H1 (cell line): ENCODE measurements at places on chromosomes 6 and 20. TPM values are rescaled to one million over a fixed set of nuclear protein-coding genes. Genes with fewer than 3 reads are reported as not detected.

POM121L2 gene
- 0.09 and 0.17 TPM in 2 replicates for total RNA-seq

ELOVL2 gene
- 0.69 and 0.89 TPM in 2 replicates for total RNA-seq

PTGIS gene
- 35.5 and 40.2 TPM in 2 replicates for total RNA-seq

FOXP4 gene
- total RNA-seq: 13.3 and 14.7 TPM in 2 replicates

TBXT gene
- total RNA-seq: 0.24 and 0.25 TPM in 2 replicates

GJA10 gene
- not detected in 2 replicates for total RNA-seq

C2 gene
- total RNA-seq: 0.26 and 0.61 TPM in 2 replicates

MYL9 gene
- total RNA-seq: 193 TPM in 2 replicates

DNA sequence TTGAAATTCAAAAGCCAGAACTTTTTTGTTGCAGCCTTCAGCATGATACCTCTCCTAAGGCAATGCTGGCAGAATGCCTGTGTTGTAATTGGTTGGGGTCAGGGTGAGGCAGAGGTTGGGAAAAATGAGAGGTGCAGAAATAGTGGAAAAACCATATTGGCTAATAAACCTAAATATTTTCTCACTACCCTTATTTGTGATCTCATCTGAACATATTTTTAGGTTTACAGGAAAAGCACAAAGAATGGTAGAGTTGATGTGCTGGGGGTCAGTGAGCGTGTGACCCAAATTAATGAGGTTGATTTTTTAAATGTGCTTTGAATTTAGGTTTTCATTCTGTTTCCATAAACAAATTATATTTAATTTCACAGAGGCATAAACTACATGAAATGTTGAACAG lies 437.3 kb downstream of the HDGFL1 start:
- DNase-seq: no peak

DNA sequence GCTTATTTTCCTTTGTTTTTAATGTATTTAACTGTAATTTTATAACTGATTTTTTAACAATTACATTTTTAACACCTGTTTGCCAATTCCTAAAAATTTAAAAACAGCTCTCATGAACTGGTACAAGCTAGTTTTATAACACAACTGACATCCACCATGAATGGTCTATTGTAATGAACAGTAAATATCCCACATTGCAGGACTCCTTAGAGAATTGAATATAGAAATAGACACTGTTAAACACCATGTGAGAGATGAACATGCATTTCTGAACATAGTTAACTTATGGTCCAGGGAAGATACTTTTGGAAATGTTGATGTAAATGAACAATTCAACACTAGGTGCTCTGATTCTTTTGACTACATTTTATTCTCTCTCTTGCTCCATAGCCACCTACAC lies 195.1 kb upstream of the GMDS start:
- no peak for DNase-seq

DNA sequence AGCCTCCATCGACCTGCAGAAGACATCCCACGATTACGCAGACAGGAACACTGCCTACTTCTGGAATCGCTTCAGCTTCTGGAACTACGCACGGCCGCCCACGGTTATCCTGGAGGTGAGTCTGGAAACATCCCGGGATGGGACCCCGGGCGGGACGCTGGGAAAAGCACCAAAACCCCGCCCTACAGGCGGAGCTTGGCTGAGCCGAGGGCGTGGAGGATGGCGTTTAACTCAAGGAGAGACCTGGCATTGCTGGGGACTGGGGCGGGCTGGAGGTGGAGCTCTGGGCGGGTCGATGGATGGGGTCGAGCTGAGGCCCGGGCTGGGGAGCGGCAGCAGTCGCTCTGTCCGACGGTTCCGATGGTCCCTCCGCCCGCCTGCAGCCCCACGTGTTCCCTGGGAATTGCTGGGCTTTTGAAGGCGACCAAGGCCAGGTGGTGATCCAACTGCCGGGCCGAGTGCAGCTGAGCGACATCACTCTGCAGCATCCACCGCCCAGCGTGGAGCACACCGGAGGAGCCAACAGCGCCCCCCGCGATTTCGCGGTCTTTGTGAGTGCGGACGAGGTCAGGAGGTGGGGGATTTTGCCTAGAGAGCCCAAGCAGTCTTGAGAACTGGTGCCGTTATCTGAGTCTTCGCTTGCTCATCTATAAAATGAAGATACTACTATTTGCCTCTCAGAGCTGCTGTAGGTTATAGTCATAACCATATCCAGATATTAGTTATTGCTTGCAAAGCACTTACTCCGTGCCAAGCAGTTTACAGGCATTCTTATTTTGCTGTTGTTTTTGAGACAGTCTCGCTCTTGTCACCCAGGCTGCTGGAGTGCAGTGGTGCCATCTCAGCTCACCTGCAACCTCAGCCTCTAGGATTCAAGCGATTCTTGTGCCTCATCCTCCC lies 3.8 kb downstream of the SPAG4 start:
- DNase-seq: peak; percentile 95

DNA sequence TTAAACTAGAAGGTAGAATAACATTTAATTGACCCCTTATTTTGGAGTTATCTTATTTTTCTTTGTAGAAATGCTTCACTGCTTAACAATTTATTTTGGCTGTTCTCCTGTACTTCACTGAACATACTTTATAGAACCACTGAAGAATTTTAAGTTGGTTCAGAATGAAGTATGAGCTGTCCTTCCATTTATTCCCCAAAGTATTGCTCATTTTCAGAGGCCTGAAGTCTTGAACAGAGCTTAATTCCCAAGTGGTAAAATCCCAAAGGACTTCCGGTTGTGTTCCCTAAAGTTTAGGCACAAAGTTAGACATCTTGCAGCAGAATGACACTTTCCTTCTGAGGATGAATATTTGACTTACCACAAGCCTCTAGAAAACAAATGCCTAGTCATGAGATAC lies 233.3 kb downstream of the TINAG start:
- DNase-seq: no peak

DNA sequence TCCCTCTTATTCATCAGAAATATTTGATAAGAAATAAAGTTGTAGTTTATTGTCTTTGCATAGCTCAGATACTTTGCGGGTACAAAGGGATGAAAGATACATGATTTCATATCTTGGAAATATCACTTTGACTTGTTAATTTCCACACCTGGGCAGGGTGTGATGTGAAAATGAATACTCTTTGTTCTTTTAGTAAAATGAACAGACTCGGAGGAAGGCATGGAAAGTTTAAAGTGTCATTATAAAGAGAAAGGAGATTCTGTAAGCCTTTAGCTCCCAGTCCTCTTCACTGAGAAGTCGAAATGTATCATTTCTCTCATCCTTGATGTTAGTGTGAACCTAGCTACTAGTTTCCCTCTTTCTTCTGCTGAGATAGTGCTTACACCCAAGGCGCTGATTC lies 36.7 kb upstream of the AKIRIN2 start:
- DNase-seq: no peak

- no peak for DNase-seq
Measured at GRCh38 chr6:25094726-25095125, 159.0 kb upstream of the RIPOR2 start.

- no peak for DNase-seq
Measured at GRCh38 chr20:33740189-33740588, 8.4 kb downstream of the ZNF341 start.

- no peak for DNase-seq
Measured at GRCh38 chr6:126312013-126312665, 27.8 kb upstream of the CENPW start.

GRCh38 chr6:168937054-168937453 lies 316.6 kb downstream of the THBS2 start:
- no peak for DNase-seq
